ENCODE measurements at places on chromosomes 7 and 10. TPM values are rescaled to one million over a fixed set of nuclear protein-coding genes. Genes with fewer than 3 reads are reported as not detected.

DNA sequence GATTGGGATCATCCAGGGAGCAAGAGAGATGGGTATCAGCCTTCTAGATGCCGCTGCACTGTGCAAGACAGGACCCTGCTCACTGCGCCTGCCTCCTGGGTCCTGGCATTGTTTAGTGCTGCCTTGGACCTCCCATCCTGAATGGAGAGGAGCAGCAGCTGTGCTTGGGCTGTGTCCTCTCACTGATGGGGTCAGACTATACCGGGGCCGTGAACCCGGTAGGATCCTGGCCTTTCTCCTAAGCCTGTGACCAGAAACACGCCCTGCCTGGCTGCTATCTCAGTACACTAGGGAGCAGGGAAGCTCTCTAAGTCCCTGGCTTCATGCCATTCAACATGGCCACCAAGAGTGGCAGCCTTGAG is 309.4 kb upstream of the ZNF32 start:
- no peak for DNase-seq

The DPP6 gene
- 1.8 TPM for total RNA-seq

The ASB10 gene
- not detected for total RNA-seq

DNA sequence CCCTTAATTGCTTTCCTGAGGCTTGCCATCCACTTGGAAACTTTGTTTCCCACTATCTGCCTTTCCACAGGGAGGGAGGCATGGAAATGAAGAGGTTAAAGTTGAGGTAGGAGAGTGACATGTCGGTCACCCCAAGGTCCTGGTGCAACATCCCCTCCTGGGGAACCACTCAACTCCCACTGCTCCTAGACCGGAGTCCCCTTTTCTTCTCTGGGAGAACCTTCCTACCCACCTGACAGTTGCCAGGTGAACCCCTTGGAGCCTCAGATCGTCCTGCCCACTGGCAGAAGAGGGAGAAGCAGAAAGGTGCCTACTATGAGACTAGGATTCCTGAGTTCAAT is 21.7 kb downstream of the IMPDH1 start:
- no peak for DNase-seq

DNA sequence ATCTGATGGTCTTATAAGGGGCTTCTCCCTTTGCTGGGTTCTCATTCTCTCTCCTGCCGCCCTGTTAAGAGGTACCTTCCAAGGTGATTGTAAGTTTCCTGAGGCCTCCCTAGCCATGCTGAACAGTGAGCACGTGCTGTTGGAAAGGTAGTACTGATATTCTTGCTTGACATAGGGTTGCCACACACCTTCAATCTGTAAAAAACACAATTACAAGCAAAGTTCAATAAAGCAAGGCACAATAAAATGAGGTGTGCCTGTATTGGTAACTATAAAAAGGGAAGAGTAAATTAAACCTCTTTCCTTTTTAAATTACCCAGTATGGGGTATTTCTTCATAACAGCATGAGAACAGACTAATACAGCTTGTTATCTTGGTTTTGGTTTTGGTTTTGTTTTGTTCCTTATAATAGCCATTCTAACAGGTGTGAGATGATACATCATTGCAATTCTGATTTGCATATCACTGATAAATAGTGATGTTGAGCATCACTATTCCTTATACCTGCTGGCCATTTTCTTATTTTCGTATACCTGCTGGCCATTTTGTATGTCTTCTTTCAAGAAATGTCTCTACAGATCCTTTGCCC is 164.9 kb upstream of the TRIM24 start:
- no peak for DNase-seq

The HNRNPA2B1 gene
- total RNA-seq, result 433 TPM

The BEND7 gene
- 37.9 TPM for total RNA-seq

All from kidney (tissue), 22 donors.